Activated CD4-positive, alpha-beta T cell treated with anti-CD3 and anti-CD28 coated beads, Interleukin-10, Interleukin-2, amounts not matched to agents 100 ng/mL and 50 ng/mL, durations not matched to agents 16 hours and 8 hours (primary cell): ENCODE measurements at places on chromosomes 13 and 19.

DNA sequence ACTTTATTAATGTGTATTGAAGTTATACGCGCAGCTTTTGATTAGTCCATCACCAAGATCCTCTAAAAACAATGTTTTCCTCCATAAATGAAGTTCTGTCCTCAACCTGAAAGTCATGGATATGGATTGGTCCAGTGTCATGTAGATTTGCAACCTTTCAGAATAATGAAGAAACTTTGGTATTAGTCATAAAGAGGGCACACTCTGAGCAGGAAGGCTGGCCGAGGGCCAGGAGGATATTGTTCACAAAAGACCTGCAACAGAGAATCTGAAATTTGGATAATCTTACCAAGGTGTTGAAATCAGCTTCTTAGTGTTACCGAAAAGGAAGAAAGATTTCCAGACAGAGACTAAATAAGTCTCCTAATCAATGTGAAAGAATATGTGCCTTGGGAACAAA is 20.7 kb downstream of the CLDN10 start:
- no peak for DNase-seq

DNA sequence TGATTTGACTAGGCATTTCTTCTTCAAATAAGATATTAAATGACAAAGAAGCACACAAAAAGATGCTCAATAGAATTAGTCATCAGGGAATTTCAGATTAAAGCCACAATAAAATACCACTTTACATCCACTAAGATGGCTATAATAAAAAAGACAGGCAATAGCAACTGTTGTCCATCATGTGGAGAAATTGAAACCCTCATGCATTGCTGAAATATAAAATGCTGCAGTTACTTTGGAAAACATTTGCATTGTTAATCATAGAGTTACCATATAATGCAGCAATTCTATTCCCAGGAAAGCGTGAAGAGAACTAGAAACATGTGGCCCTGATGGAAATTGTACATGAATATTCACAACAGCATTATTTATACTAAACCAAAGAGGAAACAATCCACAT is 605.5 kb upstream of the SLITRK1 start:
- DNase-seq, result no peak

GRCh38 chr13:31240921-31241320 is 41.1 kb downstream of the B3GLCT start:
- DNase-seq, result no peak

- DNase-seq, result peak; percentile 13
Measured at GRCh38 chr19:41705393-41706174, 2.8 kb upstream of the CEACAM5 start.

DNA sequence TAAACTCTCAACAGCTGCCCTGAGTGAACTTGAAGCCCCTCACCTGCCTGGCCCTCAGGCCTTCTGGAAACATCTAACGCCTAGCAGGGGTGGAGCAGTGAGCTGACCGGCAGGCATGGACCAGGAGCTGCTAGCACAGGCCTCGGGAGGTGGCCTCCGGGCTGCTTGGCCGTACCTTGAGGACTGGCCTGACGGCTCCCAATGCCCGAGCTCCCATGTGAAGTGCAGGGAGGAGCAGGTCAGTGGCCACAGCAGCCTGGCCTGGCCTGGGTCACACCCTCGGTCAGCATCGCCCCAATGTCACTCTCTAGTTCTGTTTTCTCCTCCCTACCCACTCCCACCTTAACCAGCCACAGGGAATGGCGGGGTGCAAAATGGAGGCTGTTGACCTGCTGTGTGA is 19.0 kb downstream of the TSHZ3 start:
- no peak for DNase-seq

DNA sequence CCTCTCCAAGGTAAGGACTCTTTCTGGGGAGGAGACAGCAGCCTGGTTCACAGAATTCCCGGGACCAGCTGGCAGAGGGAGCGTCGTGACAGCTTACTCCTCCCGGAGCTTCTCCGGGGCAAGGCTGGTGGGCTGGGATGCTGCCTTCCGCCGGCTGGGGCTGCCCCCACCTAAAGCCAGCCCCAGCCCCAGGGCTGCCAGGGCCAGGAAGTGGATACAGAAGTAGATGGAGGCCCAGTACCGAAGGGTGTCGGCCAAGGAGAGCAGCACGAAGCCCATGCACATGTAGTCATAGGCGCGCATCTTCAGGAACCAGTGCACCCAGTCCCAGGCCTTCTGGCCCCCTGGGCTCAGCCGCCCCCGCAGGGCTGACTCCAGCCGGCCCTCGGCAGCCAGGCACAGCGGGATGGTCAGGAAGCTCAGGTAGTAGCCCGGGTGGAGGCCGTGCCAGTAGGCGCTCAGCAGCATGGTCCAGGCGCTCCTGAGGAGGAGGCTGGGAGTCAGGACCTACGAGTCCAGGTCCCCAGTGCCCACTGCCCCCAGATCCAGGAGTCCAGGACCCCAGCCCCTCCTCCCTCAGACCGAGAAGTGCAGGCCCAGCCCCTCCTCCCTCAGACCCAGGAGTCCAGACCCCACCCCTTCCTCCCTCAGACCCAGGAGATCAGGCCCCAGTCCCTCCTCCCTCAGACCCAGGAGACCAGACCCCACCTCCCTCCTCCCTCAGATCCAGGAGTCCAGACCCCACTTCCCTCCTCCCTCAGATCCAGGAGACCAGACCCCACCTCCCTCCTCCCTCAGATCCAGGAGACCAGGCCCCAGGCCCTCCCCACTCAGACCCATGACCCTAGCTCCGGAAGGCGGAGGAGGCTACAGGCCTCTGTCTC is 1.2 kb upstream of the TMC4 start:
- DNase-seq, result no peak

DNA sequence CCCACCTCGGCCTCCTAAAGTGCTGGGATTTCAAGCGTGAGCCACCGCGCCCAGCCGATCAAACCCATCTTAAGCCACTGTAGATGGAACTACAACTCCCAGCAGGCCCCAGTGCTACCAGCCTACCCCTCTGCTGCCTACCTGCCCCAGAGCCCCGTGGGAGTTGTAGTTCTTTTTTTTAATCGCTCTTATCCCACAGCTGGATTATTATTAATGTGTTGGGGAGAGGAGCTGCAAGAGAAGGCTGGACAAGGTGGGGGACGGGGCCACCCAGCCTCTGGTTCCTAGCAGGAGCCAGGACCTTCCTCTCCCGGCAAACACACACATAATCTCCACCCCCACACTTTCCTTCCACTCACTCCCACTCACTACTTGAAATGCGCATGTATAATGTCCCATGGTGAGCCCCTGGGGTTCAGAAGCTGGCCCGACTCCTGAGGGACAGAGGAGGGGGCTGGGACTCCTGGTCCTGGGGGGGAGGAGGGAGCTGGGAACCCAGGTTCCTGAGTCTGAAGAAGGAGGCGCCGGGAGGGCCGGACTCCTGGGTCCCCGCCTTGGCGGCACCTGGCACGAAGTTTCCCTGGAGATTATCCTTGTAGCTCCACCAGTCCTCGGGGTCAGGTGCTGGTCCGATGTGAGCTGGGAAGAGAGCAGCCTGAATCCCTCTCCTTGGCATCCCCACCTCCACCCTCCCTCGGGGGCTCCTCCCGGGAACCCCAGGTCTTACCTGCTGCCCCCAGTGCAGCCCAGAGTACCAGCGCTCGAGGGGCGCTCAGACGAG is 958 bp downstream of the CA11 start:
- peak; percentile 83 for DNase-seq

DNA sequence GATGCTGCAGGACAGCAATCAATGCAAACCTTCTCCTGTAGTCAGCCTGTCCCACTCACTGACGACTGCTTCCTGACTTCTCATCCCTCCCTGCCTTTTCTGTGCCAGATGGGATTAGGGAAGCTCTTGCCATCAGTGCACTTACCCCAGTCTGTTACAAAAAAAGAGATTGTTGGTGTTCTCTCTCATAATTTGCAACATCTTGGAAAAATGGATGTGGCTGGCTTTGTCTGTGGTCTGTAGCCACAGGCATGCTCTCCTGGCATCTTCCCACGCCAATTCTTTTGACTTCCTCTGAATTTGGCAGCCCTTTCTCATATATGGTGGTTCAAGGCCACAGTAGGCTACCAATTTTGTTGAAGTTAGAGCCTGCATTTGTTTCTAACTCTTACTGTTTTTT is 11.6 kb upstream of the HTR2A start:
- DNase-seq, result no peak

DNA sequence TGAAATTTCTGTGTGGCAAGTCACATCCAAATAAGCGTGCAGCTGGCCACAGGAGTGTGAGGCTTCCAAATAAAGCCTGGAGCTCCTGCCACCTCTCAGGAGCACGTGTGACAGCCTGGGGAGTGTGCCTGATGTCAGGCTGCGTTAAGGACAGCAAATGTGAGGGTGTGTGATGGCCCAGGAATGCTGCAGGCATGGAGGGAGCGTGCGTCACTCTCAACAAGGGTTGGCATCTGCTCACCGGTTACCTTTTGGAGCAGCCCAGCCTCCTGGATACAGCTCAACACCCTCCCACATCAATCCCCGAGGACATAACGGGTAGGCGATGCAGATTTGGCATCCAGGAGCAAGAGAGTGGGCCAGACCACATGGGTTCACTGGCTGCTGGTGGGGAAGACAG is 19.0 kb downstream of the NUMBL start:
- DNase-seq, result no peak

DNA sequence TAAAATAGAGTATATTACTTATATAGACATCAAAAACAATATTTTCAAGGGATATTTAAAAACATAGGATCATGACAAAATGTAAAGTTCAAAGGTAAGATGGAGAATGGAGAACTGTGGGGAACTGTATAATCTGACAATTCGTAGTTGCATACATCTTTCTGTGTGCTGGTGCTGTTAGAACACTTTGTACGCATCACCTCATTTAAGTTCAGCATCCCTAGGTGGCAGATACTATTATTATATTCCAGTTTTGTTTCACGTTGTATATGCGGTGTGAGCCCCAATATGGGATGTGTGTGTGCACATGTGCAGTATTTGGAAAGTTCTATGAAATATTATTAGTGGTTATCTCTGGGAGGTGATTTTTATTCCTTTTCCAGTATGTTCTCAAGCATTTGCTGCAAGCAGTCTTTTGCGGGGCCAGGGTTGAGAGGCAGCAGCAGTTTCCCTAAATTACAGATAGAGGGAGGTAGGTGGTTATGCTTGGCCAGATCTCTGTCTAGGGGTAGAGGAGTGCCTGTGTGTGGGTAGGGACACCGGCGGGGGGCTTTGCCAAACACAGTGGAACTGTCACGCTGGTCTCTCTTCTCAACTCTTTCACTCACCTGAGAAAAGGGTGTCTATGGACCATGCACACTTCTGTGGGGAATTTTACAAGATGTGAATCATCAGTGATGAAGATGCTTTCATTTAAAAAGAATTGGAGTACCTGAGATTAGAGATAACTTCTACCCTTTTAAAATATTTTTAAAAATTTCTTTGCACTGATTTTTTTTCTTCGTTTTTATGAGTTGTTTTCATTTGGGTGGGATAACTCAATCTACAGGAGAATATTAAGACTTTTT is 55.6 kb upstream of the ALOX5AP start:
- DNase-seq, result peak; percentile 52

- peak; percentile 85 for DNase-seq
Measured at GRCh38 chr19:11422163-11423065, 3.3 kb upstream of the RGL3 start.

DNA sequence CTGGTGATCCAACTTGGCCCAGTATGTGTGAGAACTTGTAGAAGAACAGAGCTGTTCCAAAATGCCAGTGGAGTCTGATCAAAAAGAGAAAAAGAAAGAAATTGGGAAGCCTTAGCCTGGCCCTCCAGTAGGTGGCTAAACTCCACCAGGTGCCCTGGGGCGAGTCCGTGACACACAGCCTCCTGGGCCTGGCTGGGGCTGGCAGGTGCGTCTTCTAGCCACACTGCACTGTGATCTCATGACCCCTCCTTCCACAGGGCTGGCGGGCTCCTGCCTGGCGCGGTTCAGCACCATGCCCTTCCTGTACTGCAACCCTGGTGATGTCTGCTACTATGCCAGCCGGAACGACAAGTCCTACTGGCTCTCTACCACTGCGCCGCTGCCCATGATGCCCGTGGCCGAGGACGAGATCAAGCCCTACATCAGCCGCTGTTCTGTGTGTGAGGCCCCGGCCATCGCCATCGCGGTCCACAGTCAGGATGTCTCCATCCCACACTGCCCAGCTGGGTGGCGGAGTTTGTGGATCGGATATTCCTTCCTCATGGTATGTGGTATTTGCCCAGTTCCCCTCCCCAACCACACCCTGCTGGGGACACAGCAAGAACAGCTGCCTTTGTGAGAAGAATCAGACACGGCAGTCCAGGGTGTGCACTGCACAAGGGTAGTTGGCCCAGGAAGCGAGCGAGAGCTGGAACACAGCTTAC is 53.7 kb downstream of the RAB20 start:
- DNase-seq, result no peak

GRCh38 chr13:32474999-32475792 is 47.3 kb upstream of the N4BP2L1 start:
- no peak for DNase-seq

DNA sequence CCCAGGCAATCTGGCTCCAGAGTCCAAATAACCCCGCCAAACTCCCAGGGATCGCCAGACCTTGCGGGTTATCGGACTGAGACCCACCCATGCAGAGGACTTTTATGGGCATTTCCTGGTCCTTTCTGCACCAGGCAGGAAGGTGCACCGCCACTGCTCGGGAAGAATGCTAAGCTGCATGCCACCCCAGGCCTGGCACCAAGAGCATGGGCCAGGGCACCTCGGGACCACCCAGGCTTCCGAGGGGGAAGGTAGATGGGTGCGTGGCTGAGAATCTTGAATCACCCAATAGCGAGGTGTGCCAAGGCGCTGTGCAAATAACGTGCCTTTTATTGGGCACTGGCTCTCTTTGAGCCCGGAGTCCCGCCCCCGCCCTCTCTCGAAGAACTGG is 422 bp upstream of the ZNF575 start:
- peak; percentile 71 for DNase-seq

- DNase-seq, result no peak
Measured at GRCh38 chr13:30805132-30805537, 69.8 kb downstream of the ALOX5AP start.
